ENCODE measurements at places on chromosomes 3 and 15.

- DNase-seq, result no peak
Measured at GRCh38 chr3:115022835-115023398, 124.2 kb downstream of the ZBTB20 start.

GRCh38 chr3:172836390-172836997, 86.0 kb downstream of the ECT2 start:
- DNase-seq, result peak; percentile 43

DNA sequence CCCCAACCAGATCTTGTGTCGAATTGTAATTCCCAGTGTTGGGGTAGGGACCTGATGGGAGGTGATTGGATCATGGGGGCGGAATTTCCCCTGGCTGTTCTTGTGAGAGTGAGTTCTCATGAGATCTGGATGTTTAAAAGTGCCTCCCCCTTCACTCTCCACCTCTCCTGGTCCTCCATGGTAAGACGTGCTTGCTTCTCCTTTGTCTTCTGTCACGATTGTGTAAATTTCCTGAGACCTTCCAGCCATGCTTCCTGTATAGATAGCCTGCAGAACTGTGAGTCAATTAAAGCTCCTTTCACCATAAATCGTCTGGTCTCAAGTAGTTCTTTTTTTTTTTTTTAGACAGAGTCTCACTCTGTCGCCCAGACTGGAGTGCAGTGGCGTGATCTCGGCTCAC, 42.3 kb downstream of the NR1D2 start:
- DNase-seq, result no peak

GRCh38 chr3:134928392-134928791, 133.3 kb downstream of the EPHB1 start:
- DNase-seq, result no peak

- no peak for DNase-seq
Measured at GRCh38 chr3:195043607-195044339, 227.2 kb downstream of the XXYLT1 start.

DNA sequence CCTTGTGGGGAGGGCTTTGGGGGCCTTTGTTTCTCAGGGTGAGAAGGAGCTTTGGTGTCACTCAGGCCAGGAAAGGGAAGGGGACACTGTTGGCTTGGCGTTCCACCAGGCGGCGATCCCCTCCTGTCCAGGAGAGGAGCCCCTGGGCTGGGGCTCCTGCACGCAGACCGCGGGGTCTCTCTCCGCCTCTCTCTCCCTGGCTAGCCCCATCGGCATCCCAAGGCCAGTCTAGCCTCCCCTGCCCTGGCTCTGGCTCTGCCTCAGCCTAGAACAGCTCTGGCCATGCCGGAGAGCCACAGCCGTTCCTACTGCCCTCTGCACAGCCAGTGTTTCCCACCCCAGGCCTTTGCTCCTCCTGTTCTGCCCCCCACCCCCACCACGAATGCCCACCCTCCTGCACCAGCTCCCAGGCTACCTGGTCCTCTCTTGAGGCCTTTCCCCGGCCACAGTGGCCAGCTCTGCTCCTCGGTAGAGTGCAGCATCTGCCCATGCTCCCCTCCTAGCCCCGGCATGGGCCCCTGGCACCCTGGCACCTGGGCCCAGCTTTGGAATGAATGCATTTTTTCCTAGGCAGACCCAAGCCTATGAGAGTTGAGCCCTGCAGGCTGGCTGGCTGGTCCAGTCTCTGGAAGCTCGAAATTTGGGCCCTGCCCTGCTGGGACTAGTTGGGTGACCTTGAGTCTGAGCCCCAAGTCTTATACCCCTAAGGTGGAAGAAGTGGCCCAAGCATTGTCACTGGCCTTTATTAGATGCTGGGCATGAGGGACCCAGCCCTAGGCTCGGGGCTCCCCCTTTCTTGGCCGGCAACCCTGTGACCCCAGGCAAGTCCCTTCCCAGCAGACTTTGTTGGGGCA, 2.4 kb downstream of the PLXNA1 start:
- no peak for DNase-seq

- no peak for DNase-seq
Measured at GRCh38 chr3:144516026-144516425, 544.4 kb downstream of the DIPK2A start.

- DNase-seq, result no peak
Measured at GRCh38 chr3:177026505-177027277, 170.6 kb downstream of the TBL1XR1 start.

GRCh38 chr15:87981969-87982368, 274.6 kb downstream of the NTRK3 start:
- no peak for DNase-seq

GRCh38 chr15:66089049-66089448, 164.5 kb downstream of the MEGF11 start:
- DNase-seq, result no peak

- no peak for DNase-seq
Measured at GRCh38 chr15:51077221-51078153, 17.2 kb downstream of the TNFAIP8L3 start.

- no peak for DNase-seq
Measured at GRCh38 chr15:81270781-81271491, 53.0 kb downstream of the STARD5 start.

DNA sequence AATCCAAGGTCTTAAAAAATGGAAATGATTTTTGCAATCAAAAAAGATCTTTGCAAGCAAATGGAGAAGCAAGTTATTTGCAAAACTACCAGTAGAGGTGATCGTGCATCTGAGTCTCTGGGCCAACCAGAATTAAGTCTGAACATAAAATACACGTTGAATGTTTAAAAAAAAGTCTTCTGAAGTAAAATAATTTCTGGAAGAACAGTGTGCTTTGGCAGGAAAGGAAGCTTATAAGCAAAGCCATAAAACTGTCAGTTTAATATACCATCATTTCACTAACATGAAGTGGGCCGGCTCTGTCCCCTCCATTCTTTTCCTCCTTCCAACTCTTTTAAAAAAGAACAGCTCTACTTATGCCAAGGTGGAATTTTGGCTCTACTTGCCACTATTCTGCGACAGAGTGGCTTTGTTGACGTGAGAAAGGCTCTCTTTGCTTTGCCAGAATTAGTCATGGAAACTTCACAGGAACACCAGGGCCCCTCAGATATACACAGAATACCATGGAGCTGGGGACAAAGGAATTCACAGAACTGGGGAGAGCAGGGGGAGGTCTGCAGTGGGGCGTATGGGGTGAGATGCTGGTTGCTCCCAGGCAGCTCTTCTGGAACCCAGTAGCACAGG, 29.8 kb downstream of the FSTL1 start:
- no peak for DNase-seq

GRCh38 chr3:196932600-196932999, 9.7 kb downstream of the NCBP2 start:
- DNase-seq, result no peak

- no peak for DNase-seq
Measured at GRCh38 chr3:135106445-135106844, 311.4 kb downstream of the EPHB1 start.

DNA sequence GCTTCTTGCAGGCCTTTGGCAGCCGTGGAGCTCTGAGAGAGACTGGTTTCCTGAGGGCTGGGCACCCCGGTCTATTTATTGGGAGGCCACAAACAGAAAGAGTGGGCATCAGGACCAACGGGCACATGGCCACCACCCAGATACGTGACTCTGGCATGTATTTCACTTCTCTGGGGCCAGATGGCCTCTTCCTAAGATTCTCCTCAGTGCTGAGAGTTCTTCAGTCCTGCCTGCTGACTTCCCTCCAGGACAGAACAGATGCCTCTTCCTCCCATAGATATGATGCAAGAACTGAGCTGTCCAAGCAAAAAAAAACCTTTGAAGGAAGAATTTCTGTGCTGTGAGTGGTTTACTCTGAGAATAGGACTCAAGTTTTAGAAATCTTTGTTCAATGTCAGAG, 107.7 kb downstream of the IGF2BP2 start:
- DNase-seq, result no peak

DNA sequence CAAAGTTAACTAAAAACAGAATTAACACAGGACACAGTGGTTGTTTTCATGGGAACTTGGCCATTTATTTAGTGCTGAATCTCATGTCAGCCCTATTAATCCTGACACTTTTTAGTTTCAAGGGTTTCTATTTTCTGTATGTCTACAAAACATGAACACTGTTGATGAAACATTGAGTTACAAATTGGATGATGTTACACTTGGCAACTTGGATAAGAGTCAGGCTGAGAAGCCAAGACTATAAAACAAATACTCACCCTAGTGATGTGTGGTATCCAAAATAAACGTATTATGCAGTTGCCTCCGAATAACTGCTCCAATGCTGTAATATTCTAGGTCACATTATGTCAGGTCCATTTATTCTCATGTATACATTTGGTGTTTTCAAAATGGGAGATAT, 349.6 kb downstream of the ZIC1 start:
- no peak for DNase-seq

DNA sequence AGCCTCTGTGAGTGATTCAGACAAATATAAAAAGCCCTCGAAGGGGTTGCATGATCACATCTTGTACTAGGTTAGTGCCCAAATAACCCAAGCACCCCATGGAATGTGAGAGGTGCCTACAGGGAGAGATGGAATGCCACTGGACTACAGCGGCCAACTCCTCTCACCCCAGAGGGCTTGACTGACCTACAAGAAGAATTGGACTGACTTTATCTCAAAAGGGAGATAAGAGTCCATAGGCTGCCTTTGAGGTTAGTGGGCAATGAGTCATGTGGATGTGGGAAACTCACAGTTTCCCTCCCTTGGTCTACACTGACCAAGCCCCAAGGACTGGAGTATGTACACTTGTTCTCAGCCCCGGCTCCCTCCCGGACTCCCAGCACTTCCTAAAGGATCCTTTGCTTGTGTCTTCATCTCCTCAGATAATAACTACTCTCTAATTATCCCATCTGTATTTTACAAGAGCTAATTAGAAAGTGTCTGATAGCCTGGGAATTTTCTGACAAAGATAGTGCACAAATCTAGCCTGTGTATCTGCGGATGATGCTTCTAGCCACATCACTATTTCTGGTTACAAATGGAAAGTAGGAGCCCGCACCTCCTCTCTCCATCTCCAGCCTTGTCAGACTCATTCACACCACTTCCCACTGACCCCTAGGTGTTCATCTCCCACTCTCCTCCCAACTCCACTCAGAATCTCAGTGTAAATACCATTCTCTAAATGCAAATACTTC, 547.8 kb upstream of the TBL1XR1 start:
- no peak for DNase-seq

DNA sequence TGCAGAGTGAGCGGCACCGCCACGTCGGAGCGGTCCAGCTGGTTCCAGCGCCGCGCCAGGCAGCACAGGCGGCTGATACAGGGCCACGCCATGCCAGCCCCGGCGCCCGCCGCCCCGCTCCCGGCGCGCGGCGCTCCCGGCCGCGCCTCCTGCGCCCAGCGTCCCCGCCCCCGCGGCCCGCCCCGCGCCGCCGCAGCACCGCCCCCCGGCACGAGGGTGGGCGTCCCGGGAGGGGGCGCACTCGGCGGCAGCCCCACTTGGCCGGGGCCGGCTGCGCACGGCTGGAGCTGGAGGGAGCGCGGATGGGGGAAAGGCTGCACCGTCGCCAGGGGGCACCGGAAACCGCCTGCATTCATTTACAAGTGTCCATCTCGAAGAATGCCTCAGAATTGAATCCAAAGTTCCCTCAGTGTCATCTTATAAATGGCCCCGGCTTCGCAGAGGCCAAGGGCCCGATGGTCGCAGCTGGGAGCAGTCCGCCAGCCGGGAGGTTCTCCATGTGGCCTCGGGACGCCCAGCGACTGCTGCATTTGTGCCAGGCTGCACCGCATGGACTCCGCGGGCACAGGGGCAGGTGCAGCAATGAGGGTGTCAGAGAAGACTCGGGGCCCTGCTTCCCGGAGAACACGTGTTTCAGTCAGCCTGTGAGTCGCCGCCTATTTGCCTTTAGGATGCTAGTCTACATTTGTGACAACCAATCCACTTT, at the start of gene MAP6D1:
TSS of gene MAP6D1 (minus strand) at position 122 of the 706 bp plus-strand sequence. CDS start at position 92, 30 bp downstream.
- DNase-seq, result peak; percentile 17

DNA sequence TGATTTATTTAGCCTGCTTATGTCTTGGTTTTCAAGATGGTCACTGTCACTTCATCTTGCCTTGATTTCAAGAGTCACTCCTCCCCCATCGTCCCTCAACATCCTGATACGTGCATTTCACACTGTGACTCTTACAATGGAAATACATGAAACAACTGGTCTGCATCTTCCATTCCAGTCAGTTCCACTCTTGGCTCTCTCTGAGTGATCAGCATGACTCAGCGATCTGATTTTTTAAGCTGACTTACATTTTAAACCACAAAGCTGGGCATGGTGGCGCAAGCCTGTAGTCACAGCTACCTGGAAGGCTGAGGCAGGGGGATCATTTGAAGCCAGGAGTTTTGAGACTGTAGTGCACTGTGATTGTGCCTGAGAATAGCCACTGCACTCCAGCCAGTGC, 271.2 kb upstream of the ROPN1 start:
- no peak for DNase-seq

GRCh38 chr15:36370051-36370730, 209.2 kb upstream of the CDIN1 start:
- DNase-seq, result no peak

- DNase-seq, result no peak
Measured at GRCh38 chr3:38382506-38383080, 36.0 kb downstream of the XYLB start.

DNA sequence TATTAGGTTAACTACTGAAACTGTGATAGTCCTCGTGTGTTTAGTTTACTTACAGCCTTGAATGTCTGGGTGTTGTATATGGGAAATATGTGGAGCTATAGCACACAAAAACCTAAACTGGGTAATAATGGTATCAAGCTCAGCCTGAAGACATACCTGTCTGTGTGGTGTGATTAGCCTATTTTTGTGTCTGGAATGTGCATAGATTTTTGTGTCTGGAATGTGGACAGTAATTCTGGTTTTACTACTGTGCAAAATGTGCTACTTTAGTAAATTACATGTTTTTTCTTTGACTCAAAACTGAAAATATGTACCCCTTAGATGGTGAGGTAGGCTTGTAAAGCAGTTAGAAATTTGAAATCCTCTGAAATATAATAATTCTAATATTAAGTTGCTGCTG, 43.5 kb downstream of the CHD2 start:
- no peak for DNase-seq

DNA sequence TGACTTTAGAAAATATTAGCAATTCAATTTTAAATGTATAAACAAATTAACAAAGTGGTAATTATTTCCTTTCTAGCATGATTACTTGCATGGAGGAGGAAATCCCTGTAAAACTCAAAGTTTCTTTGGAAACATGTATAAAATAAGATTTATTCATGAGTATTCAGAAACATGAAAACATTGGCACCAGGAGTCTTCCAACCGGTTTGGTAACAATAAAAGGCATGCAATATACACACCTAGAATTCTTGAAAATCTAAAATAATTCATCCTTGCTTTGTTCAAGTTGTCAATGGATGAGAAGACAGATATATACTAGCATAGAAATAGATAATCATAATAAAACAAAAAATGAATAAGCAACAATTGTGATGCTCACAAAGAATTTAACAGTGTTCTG, 76.4 kb downstream of the ZPLD1 start:
- no peak for DNase-seq

GRCh38 chr3:185984203-185984602, 46.4 kb upstream of the TRA2B start:
- DNase-seq, result no peak

- no peak for DNase-seq
Measured at GRCh38 chr3:44584646-44585501, at the start of gene ZNF660. ZNF660 (plus strand) TSS chr3:44584964; CDS start chr3:44594194, 9,230 bp downstream.

Measured in KG1 (cell line).